ENCODE measurements at places on chromosomes 5 and 9.

DNA sequence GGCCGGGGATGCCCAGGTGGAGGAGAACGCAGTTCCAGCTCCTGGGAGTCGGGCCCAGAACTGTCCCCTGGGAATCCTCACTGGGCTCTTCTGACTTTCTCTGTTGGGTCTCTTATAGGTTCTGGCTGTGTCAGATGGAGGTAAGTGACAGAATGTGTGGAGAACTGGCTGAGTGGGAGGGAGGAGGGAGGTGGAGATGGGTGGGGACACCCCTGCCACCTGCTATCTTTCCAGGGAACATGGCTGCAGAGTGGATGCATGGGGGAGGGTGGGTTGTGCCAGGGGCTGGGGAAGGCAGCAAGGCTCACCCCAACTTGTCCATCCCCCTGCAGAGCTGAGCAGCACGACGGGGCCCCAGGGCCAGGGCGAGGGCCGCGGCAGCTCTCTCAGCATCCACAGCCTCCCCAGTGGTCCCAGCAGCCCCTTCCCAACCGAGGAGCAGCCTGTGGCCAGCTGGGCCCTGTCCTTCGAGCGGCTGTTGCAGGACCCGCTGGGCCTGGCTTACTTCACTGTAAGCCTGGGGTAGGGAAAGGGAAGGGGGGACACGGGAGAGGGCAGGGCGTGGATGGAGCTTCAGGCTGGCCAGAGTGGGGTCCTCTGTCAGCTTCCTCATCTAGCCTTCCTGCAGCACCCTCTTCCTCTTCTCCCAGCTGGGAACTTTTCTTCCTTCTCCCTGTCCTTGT, 8.3 kb downstream of the RGS14 start:
- no peak for DNase-seq

DNA sequence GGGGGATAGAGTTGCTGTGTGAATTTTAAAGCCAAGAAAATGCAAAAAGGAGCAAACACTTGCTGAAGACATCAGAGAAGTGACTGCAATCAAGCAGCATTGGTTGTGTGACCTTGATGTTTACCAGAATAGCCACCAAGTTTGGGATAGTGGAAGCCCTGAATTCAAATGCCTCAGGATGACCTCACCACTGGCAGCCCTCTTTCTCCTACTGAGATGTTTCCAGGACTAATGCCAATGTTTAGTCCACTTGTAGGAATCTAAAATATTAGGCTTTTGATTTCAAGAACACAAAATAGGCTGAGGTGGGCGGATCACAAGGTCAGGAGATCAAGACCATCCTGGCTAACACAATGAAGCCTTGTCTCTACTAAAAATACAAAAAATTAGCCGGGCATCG, 112.2 kb upstream of the NUDT12 start:
- no peak for DNase-seq

DNA sequence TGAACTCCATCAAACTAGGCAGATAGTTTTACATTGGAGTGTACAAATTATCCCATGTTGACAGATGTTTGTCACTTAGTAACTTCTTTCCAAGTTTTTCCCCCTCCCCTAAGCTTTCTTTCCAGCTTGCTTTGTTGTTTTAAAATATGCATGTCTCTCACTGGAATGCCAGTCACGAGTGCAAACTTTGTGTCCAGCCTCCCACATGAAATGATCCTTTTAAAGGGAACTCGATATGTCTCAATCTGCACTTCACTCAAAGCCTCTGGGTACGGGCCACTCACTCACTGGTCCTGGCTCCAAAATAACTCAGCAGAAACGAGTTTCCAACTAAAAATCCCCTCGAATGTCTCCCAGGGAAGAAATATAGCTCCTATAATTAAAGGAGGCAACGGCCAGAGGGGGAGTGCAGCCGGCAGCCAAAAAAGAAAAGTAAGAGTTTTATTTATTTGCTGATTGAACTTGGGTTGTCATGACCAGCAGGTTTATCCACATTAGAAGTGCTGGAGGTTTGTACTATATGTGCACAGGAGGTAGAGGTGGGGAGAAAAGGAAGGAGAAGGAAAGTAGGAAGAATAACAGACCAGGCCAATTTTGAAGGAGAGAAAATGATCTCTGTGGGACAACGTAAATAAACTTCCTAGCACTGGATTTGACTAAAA, 17.5 kb downstream of the NR2F1 start:
- no peak for DNase-seq

GRCh38 chr5:136279314-136279713, 86.0 kb downstream of the TRPC7 start:
- no peak for DNase-seq

- no peak for DNase-seq
Measured at GRCh38 chr5:73204332-73204731, 31.3 kb downstream of the TMEM174 start.

- DNase-seq, result no peak
Measured at GRCh38 chr5:138932171-138932810, 57.2 kb upstream of the LRRTM2 start.

DNA sequence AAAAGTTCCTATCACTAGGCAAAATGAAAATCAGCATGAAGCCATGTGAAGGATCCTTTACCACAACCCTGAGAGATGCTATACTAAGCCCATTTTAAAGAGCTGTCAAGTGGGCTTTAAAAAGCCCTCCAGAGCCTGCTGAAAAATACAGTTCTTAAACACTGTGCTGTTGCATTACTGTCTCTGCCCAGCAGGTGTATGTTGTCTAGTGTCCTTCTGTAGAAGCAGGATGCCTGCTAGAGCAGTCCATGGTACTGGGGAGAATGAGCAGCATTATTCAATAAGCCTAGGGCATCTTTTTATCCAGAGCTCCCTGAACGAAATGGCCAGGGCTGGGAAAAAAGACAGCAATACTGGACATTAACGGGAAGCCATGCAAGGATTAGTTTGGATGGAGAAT, 126.2 kb upstream of the PLCXD3 start:
- DNase-seq, result no peak

- DNase-seq, result peak; percentile 27
Measured at GRCh38 chr5:36875051-36875789, 1.3 kb upstream of the NIPBL start.

- DNase-seq, result peak; percentile 57
Measured at GRCh38 chr9:110016340-110016739, 191.6 kb downstream of the C9orf152 start.

- DNase-seq, result no peak
Measured at GRCh38 chr9:119781886-119782285, 412.7 kb upstream of the BRINP1 start.

- DNase-seq, result no peak
Measured at GRCh38 chr9:127168756-127169574, 46.5 kb upstream of the ANGPTL2 start.

GRCh38 chr9:27654629-27655285, 81.5 kb upstream of the C9orf72 start:
- no peak for DNase-seq

GRCh38 chr9:111051400-111051799, 13.1 kb upstream of the LPAR1 start:
- DNase-seq, result no peak

DNA sequence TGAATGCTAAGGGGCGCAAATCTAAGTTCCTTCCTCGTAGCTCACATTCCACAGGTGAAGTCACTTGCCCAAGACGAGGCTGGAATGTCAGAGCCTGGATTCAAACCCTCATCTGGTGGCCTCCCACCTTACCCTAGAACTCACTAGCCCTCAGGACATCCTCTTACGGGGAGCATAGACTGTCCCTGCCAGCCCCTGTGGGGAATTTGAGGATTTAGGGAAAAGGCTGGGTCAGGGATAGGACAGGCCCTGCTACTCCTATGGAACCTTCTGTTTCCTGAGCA, 45.0 kb downstream of the IRF1 start:
- DNase-seq, result peak; percentile 41

DNA sequence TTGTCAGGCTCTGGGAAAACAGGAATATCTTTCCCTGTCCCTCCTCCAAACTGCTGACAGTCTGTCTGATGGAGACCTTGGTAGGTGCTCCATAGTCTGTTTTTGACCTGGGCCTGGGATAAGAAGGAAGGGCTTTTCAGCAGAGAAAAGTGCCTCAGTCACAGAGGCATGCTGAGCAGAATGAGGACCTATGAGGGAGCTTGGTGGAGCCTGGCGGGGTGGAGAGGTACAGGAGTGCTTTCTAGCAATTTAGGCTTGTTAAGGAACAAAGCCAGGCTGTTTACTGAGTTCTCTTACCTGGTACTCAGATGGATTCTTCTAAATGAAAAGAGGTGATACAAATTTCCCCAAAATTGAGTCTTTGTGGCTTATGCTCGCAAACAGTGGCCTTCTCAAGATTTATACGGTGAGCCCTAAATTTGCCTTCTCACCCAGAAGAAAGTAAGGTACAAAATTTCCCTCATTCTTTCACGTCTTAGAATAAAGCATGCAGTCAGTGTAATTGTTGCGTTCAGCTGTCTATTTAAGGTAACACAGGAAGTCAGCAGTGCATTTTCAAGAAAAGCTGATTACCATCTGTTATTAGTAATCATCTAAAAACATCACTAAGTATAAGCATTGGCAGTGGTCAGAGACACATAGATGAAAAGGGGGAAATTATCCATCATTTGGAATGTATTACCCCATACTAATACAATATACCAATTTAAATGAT, 28.6 kb upstream of the IL13 start:
- DNase-seq, result no peak

GRCh38 chr5:134063188-134063820, 51.2 kb upstream of the TCF7 start:
- DNase-seq, result no peak

DNA sequence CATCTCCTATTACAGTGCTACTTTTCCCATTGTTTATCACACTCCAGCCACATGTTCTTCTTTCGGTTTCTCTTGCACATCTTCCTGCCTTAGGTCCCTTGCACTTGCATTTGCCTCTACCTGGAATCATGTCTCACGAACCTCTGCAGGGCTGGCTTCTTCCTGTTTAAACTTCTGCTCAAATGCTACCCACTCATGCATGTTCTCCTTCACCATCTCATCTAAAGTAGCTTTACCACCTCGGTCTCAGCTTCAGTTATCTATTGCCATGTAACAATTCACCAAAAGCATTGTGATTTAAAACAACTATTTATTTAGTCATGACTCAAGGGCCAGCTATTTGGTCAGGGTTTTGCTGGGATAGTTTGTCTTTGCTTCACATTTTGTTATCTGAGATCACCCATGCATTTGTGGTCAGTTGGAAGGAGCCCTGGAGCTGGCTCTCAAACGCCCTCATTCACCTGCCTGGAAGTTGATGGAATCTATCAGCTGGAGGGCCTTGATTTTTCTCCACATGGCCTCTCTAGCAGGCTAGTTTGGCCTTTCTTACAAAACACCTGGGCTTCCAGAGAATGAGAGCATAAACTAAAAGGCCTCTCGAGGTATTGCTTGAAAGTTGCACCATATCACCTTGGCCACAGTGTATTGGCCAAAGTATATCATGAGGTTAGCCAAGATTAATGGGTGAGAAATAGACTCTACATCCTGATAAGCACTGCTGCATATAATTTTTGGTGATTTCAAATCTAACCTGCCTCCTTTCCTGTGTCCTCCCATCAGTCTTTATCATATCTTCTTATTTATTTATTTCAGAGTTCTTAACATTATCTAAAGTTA, 21.4 kb downstream of the SPINK1 start:
- DNase-seq, result no peak

- DNase-seq, result peak; percentile 45
Measured at GRCh38 chr5:157778121-157778805, 34.8 kb downstream of the LSM11 start.

DNA sequence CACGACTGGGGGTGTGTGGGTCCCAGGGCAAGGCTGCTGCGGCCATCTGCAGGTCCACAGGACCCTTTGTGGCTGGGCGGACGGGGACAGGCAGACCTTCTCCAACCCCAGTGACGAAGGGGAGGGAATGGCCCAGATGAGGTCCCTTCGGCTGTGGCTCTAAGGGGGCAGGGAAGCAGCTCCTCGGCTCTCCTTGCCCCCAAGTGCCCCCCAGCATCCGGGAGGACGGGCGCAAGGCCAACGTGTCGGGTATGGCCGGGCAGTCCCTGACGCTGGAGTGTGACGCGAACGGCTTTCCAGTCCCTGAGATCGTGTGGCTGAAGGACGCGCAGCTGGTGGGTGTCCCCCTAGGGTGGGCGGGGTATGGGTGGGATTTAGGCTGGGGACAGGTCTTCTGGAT, 82.8 kb downstream of the HMCN2 start:
- DNase-seq, result no peak

- peak; percentile 27 for DNase-seq
Measured at GRCh38 chr5:169139480-169140050, 161.4 kb downstream of the SLIT3 start.

- DNase-seq, result no peak
Measured at GRCh38 chr5:56251440-56251839, 18.3 kb upstream of the ANKRD55 start.

GRCh38 chr9:135338546-135338945, 141.0 kb upstream of the PPP1R26 start:
- DNase-seq, result no peak

- no peak for DNase-seq
Measured at GRCh38 chr5:78404682-78405293, 44.4 kb downstream of the SCAMP1 start.

- DNase-seq, result no peak
Measured at GRCh38 chr5:151424892-151425523, 22.4 kb upstream of the SLC36A1 start.

DNA sequence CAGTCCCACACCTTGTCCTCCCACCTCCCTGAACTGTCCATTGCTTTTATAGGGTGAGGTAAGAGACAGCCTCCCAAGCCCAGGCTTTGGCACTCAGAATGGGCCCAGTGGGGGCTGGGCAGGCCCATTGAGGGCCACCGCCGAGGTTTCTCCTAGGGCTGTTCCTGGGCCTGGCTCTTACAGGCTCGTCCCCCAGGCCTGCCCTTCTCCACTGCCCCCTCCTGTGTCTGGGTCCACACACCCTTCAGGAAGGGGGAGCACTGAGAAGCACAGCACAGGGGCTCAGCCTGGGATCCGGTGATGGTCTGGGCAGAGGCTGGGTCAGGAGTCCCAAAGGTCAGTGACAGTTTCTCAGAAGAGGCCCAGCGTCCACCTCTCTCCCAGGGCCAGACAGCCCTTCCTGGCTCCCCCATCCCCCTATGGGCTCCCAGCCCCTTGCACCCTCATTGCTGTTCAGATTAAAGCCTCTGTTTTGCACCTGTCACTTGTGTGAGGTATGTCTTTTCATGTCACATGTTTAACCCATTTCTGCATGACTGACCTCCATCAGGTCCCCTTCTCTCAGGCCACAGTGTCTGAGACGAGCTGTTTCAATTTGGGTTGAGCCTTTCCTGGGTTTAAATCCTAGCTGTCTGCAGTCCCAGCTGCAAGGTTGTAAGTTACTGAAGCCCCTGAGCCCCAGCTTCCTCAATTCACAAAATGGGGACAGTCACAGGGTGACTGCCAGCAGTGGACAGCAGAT, 29.4 kb downstream of the IER5L start:
- no peak for DNase-seq

- DNase-seq, result peak; percentile 19
Measured at GRCh38 chr5:131067636-131068035, 97.4 kb downstream of the HINT1 start.

GRCh38 chr5:141605523-141606277, 13.1 kb downstream of the DIAPH1 start:
- no peak for DNase-seq

GRCh38 chr5:59126016-59126707, 543.3 kb downstream of the RAB3C start:
- DNase-seq, result no peak

Measured in RWPE1 (cell line).